Neural crest cell (in vitro differentiated cells): ENCODE measurements at places on chromosomes 11 and 22. TPM values are rescaled to one million over a fixed set of nuclear protein-coding genes. Genes with fewer than 3 reads are reported as not detected.

- no peak for DNase-seq
Observed at GRCh38 chr11:116527180-116527991, 245.4 kb downstream of the BUD13 start.

GRCh38 chr11:26027887-26028286 is 304.0 kb upstream of the ANO3 start:
- no peak for DNase-seq

- DNase-seq, result no peak
Observed at GRCh38 chr11:35036639-35037038, 102.3 kb upstream of the CD44 start.

DNA sequence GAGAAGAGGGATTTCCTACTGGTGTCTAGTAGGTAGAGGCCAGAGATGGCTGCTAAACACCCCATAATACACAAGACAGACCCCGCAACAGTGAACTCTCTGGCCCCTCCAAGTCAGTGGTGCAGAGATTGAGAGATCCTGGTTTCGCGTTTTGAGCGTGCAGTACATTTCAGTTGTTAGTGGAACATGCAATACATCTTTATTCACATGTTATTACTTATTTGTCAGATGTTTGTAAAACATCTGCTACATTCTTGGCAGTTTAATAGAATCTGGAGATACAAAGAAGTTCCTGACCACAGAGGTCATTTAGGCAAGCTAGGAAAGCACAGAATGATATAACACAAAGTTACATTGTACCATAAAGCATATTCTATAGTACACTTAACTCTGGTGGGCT is 41.5 kb downstream of the ST3GAL4 start:
- DNase-seq, result no peak

DNA sequence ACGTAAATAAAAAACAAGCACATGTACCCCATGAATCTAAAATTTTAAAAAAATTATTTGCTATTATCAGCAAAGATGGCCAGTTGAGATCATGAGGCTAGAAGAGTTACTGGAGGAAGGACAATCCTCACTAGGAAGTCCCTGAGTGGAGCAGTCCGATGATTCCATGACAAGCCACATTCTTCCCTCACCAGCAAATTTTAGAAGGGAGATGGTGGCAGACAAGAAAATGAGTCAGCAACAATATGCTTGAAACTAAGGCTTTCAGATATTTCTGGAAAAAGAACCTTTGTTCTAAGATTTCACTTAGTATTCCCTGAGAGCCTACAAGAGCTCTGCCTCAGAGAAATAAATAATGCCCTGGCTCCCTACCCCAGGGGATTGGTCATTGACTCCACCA is 34.9 kb downstream of the P4HA3 start:
- DNase-seq, result no peak

COPB1 gene
- total RNA-seq, result 83.9 and 93.9 TPM in 2 replicates

OR52I1 gene
- not detected in 2 replicates for total RNA-seq

BCO2 gene
- total RNA-seq, result 1.0 and 1.5 TPM in 2 replicates

- DNase-seq, result no peak
Observed at GRCh38 chr11:64724863-64725532, 2.0 kb upstream of the NRXN2 start.

DNA sequence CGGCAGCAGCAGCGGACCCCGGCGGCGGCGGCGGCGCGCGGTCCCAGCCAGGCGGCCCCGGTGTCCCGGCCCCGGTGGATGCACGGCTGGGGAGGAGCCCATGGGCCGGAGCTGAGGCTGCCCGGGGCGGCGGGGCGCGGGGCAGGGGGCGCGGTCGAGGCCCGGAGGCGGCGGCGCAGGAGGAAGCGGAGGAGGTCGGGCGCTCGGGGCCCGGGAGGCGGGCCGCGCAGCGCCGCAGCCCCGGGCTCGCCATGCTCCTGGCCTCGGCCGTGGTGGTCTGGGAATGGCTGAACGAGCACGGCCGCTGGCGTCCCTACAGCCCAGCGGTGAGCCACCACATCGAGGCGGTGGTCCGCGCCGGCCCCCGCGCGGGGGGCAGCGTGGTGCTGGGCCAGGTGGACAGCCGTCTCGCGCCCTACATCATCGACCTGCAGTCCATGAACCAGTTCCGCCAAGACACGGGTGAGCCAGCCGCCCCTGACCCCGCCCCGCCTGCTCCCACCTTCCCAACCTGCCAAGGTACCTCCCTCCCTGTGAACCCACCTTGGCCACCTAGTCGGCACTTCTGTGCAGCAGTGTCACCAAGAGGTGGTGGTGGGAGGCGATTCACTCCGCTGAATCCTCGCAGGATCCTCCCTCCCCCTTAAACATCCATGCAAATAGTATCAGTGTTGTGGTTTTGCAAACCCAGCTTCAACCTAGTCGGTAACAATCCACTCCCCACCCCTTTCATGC is 580 bp downstream of the DTX4 start:
- no peak for DNase-seq

KDM4E gene
- not detected in 2 replicates for total RNA-seq

PRRG4 gene
- total RNA-seq, result not detected in 2 replicates

AGBL2 gene
- 2.1 and 2.4 TPM in 2 replicates for total RNA-seq

DNA sequence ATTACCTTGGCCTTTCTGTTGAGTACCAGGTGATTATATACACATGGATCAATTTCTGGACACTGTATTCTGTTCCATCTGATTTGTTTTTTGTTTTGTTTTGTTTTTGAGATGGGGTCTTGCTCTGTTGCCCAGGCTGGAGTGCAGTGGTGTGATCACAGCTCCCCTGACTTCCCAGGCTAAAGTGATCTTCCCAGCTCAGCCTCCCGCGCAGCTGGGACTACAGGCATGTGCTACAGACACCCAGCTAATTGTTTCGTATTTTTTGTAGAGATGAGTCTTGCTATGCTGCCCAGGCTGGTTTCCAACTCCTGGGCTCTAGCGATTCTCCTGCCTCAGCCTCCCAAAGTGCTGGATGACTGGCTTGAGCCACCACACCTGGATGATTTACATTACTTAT is 19.0 kb downstream of the TCIRG1 start:
- no peak for DNase-seq

RAG2 gene
- total RNA-seq, result 0.39 TPM in 1 of 2 replicates, not detected in the other

DNA sequence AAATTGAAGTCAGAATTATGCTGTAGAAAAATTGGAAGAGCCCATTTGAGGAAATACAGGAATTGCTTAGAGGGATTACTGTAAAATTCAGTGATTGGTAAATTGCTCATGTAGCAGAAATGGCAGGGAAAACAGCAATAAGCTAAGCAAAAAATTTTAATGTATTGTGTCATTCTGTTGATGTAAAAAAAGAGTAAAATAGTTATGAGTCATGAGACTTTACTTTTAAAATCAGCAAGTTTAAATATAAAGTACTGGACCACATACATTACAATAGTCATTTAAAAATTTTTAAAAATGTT is 10.4 kb downstream of the PDHX start:
- DNase-seq, result no peak

CTSW gene
- total RNA-seq, result not detected in 2 replicates

HEPN1 gene
- total RNA-seq, result not detected in 2 replicates

DNA sequence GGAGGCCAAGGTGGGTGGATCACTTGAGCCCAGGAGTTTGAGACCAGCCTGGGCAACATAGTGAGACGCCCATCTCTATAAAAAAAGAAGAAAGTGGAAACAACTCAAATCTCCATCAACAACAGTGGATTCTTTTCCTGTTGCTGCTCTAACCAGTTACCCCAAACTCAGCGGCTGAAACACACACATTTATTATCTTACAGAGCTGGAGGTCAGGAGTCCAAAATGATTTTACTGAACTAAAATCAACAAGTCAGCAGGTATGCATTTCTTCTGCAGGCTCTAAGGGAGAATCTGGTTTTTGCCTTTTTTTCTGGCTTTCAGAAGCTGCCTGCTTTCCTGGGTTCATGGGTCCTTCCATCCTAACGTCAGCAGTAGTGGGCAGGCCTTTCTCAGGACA is 11.7 kb upstream of the GCAT start:
- DNase-seq, result no peak

GRCh38 chr11:32188785-32189184 is 97.9 kb downstream of the RCN1 start:
- no peak for DNase-seq

GRCh38 chr11:71215425-71215965 is 36.9 kb downstream of the SHANK2 start:
- DNase-seq, result no peak

APLNR gene
- 3.0 and 3.9 TPM in 2 replicates for total RNA-seq

MTNR1B gene
- total RNA-seq, result not detected in 2 replicates
